ENCODE measurements at places on chromosomes 4 and X.
A peak's percentile ranks its signal among the peaks of the same experiment; 100 is the strongest.

- no peak for DNase-seq
These were observed 22.2 kb upstream of the LPAR4 start for GRCh38 chrX:78725287-78725686.

- DNase-seq = peak; percentile 39
These were observed 695 bp upstream of the PIGA start for GRCh38 chrX:15336023-15336413.

GRCh38 chr4:70925418-70925817 is 23.2 kb downstream of the MOB1B start:
- DNase-seq = no peak

DNA sequence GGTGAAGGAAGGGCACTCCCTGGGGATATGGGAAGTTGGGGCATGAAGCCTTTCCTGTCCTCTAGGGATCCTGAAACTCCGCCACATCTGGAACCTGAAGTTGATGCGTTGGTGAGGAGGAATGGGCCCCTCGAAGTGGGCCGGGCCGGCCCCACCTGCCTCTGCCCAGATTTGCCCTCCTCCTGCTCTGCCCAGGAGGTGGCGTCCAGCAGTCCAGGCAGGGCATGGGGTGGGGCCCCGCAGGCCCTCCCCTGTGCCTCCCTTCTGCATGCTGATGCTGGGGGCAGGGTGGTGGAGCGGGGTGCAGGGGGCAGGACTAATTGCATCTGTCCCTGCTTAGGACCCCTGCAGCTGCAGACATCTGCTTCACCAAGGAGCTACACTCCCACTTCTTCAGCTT is 1.8 kb downstream of the TAFAZZIN start:
- DNase-seq = no peak

DNA sequence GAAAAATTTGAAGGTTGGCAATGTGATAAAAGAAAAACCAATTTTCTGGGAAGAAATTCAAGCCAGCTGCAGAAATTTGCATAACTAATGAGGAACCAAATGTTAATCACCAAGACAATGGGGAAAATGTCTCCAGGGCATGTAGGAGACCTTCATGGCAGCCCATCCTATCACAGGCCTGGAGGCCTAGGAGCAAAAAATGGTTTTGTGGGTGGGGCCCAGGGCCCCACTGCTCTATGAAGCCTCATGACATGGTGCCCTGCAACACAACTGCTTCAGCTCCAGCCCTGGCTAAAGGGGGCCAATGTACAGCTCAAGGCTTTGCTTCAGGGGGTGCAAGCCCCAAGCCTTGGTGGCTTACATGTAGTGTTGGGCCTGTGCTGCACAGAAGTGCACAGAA is 184.0 kb downstream of the TBCK start:
- DNase-seq = no peak

GRCh38 chr4:24889991-24890390 is 22.9 kb downstream of the CCDC149 start:
- DNase-seq = no peak

GRCh38 chr4:53376900-53377299 is 541 bp upstream of the FIP1L1 start:
- DNase-seq = no peak

DNA sequence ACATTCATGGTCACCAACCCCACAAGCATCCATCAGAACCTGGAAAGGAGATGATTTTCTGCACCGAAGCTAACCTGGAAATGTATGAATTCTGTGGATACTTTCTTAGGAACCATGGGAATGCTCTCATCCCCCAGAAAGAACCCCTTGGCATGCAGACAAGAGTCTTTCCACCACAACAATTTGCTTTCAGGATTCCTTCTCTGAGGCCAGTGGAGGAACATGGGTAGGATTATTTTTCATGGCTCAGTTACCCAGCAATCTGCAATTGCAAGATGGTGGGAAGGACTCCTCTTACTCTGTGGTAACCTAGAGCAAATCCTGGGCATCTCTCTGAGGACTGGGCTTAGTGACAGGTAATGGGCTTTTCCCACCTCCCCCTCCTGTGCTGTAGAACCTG is 131.9 kb upstream of the MSX1 start:
- DNase-seq = no peak

GRCh38 chr4:170088716-170089115 is 1.0 kb downstream of the AADAT start:
- DNase-seq = no peak

DNA sequence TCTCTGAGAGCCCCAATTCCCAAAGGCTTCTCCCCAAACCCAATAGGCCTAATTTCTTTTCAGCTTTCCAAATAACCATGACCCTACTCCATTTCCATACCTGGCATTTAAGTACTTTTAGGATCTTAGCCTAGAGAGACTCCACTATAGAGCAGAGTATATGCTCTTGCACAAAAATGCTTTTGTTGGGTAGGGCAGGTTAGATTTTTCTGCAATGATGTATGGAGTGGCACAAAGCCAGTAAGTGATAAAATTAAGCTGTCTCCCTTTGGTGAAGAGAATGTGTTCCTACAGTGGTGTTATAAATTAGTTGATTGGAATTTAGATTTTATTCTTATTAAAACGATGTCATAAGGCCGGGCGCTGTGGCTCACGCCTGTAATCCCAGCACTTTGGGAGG is 124.9 kb downstream of the INPP4B start:
- no peak for DNase-seq

DNA sequence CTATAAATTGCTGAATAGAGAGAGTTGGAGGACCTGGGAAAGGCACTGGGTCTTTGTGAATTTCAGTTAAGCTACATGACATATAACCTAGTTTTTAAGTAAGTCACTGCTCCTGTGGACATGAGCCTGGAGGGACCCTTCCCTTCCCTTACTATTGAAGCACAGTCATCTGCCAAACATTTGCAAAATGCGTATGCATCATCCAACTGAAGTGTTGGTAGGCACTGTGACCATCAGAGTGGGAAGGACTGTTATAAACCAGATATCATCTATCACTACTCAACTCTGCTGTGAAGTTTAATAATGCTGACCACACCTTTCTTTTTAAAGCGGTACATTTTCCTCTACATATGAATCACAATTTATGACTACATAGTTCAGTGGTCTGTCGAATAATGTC is 5.2 kb downstream of the GABRA3 start:
- no peak for DNase-seq

DNA sequence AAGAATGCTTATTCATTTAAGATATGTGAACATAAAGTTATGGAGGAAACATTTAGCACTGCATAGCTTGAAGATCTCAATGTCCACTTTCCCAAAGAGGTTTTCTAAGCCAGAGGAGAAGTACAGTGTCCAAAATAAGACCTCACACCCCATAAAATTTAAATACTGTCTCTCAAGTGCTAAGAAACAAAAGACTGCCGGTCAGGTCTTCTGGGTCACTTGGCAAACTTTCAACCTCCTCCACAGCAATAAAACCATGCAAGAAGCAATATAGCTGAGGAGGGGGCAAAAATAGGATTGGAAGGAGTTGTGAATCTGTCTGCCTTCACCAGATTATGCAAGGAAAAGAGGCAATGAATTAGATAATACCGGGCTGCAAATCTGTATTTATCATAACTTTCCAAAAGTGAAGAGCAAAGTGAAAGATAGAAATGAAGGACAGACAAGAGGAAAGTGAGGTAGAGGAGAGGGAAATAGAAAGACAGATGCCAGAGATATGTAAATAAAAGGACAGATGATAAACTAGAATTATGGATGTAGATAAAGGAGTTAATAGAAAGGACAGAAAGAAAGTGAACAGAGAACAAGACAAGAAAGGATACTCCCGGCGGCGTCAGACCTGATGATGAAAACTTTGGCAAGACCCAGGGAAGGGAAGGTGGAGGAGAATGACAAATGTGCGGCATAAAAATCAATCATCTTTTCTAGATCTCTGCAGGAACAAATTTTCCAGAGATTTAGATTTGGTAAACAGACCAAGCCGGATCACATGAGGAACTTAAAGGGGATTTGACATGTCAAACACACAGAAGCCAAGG is 152.7 kb upstream of the FAM241A start:
- no peak for DNase-seq

GRCh38 chr4:102586644-102587021 is 85.5 kb downstream of the NFKB1 start:
- DNase-seq = no peak

DNA sequence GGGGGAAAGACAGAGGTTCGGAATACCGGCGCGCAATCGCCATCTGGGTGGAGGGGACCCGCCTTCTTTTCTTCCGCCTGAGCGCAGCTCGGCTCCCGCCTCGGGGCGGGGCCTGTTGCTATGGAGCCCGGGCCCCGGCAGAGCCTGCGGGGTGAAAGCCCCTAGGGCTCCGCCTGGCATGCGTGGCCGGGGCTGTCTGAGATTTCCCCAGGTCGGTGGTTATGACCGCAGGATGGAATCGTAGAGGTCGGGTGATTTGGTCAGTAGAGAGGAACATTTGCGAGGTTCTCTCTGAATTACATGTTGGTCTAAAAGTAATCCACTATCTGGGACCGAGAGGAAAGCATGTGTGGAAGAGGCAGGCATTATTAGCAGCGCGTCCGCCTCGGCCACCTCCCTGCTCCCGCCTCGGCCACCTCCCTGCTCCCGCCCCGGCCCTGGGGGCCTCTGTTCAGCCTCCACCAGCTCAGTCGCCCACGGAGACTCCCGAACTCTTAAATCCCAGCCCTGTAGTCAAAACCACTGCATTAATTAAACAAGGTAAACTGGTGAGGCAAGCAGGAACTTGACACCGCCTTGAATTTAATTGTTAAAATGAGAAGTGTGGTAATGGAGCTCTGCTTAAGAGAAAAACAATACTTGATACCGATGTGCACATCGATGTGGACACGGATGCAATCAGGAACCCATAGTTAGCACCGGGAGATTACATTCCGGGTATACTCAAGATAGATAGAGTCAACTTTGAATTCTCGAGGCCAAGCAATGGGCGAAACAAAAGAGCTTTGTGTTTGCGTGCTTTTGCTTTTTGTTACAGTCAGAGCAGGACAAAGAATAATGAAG is 45.2 kb downstream of the TRIM2 start:
- peak; percentile 93 for DNase-seq

DNA sequence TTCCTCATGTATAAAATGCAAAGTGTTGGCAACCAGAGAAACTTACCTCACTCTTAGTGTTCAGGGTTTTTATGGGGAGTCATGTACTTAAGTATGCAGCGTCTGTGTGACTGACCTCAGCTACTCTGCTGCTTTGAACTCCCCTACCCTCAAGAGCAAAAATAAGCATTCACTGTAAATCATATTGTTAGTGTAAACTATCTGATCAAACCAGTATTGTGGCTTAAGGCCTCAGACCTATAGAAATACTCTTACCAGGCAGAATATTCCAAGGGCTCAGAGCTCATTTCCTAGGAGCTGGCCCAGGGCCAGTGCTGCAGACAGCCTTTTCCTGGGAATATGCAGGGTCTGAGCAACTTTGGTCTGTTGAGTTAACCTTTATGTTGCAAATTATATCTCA is 453.1 kb downstream of the CCSER1 start:
- no peak for DNase-seq

DNA sequence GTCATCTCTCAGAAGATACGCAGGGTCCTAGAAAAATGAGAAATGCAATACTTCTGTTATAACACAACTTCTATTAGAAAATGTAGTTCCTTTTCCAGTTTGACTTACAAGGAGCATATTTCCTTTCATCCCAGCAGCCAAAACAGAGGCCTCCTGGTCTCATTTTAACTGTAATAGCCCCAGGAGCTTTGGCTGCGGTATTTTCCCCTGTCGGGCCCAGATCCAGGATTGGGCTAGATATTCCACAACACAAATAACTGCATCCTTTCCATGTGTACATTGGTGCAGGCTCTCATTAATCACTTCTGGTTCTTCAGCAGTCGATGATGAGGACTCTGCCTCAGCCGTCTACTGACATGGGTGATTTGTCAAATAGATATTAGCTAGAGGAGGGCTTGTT is 166.1 kb downstream of the TENM3 start:
- no peak for DNase-seq

- peak; percentile 2 for DNase-seq
These were observed 392.5 kb downstream of the BCOR start for GRCh38 chrX:39705290-39705689.

DNA sequence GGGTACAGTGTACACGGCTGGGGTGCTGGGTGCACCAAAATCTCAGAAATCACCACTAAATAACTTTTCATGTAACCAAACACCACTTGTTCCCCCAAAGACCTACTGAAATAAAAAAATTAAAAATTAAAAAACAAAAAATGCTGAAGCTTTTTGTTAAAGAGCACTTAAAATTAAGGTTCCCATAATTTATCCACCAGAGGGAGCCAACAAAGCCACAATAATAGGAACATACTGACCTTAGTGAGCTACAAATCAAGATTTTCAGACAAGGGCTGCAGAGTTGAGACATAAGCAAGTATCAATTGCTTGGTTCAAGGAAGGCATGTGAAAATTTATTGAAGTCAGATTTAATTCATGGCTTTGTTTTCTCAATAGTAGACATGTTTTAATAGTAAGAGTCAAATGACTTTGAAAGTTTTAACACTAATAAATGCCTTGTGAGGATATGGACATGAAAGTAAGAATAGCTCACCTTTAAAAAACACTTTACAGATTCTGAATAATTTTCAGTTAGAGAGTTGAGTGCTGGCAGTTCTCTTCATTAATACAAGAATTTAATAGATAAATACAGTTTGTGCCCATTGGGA is 43.0 kb upstream of the SCOC start:
- DNase-seq = peak; percentile 62

GRCh38 chr4:73816814-73817213 is 19.7 kb upstream of the CXCL6 start:
- no peak for DNase-seq

- DNase-seq = peak; percentile 56
These were observed 48.5 kb downstream of the PRPS1 start for GRCh38 chrX:107676559-107677378.

DNA sequence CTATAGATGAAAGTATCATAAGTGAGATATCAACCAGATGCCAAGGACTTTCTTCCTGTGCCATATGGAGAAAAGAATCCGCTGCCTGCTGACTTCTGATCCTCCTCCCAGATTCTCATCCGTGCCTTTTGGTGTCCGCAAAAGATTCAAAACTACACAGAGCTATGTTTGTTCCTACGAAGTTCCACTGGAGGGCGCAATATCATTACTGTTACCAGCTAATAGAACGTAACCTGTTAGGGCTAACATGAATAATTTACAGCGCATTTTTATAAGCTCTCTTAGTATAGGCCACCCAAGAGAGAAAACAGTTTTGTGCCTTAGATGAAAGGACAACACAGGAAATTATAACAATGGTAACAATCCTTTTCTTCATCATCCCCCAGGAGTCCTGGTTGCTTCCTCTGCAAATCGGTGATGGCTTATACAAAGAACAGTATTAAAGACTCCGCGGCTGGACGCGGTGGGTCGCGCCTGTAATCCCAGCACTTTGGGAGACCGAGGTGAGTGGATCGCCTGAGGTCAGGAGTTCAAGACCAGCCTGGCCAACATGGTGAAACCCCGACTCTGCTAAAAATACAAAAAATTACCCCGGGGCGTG is 22.8 kb upstream of the CENPVL3 start:
- peak; percentile 59 for DNase-seq

Measured in NAMALWA (cell line).